ENCODE measurements at places on chromosomes 5 and 9.
A peak's percentile ranks its signal among the peaks of the same experiment; 100 is the strongest.

GRCh38 chr9:5900622-5901021 is 9.9 kb downstream of the MLANA start:
- no peak for DNase-seq

DNA sequence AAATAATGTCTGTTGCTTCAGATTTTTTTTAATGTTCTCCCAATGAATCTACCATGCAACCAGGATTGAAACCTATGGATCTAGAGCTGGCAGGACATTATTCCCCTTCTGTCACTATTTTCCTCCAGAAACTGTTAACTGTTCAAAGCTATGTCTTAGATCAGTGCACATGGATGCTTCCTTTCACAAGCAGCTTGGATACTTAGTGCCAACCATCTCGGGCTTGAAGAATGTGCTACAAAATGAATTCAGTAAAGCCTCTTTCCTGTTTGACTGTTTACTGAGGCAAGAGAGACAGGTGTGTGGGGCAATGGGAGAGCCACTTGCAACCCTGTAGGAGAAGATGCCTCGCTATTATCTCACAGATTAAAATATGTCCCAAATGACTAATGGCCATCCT is 774.8 kb downstream of the KCTD16 start:
- no peak for DNase-seq

GRCh38 chr5:76414788-76415187 is 11.7 kb downstream of the IQGAP2 start:
- DNase-seq = no peak

DNA sequence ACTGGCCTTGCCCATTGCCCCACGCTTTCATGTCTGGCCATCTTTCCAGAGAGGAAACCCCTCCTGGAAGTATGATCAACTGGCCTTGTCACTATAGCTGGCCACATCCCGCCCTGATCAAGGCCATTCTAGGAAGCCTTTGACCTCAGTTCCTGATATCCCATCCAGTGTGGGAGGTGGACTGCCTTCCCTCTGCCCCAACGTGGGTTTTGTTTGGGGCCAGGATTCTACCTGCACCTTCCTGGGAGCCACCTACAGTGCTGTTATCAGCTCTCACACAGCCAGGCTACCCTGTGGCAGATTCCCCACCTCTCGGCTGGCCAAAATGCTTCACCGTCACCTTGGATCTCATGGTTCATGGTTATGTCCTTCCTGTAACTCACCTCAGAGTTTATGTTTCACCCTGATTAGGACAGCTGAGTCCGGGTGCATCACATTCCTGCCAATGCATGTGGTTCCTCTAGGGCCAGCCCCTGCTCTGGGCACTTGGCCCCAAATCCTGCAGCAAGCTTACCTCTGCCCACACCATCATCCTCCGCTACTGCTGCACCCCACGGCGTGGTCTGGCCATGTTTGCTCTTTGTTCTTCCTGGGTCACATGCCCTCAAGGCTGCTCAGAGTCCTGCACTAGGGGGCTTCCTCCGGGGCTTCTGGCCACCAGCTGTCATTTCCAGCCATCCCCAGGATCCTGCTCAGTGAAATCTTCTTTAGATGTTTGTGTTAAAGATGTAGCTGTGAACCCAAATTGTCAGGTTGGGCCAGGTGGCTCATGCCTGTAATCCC is 24.2 kb upstream of the S1PR3 start:
- no peak for DNase-seq

- DNase-seq = no peak
Measured at GRCh38 chr9:71816916-71817451, 48.7 kb upstream of the CEMIP2 start.

DNA sequence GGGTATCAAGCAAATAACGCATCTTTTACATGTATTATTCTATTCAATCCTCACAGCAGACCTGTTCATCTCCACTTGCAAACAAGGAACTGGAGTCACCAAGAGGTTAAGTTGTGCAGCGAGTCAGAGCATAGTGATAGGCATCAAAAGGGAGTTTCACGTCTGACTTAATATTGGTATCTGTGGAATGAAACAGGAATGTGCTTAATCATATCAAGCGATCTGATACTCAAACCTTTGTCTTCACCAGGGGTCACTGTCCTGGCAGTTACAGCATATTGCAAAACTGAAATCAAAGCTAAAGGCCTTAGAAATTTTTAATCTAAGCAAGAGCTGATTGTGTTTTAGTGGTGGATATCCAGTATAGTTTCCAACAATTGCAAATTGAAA is 271.6 kb downstream of the PLK2 start:
- peak; percentile 69 for DNase-seq

- no peak for DNase-seq
Measured at GRCh38 chr5:2998106-2998505, 246.6 kb upstream of the IRX2 start.

DNA sequence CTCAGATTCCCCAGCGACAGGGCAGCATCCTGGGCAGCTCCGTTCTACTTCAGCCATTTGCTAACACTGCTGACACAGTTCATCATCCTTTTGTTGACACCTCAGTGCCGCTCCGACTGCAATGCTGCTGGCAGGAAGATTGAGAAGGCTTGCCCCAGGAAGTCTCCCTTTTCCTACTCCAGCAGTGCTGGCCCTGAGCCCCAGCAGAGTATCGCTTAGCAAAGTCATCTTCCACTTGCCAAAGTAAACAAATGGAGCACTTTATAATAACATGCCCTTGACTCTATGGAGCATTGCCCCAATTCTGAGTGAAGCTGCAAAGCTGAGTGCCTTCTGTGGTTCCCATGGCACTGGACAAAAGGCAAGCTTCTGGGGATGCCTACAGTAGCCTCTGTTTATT is 32.2 kb downstream of the PRLR start:
- no peak for DNase-seq

GRCh38 chr9:11414241-11414640 is 801.4 kb upstream of the PTPRD start:
- no peak for DNase-seq

DNA sequence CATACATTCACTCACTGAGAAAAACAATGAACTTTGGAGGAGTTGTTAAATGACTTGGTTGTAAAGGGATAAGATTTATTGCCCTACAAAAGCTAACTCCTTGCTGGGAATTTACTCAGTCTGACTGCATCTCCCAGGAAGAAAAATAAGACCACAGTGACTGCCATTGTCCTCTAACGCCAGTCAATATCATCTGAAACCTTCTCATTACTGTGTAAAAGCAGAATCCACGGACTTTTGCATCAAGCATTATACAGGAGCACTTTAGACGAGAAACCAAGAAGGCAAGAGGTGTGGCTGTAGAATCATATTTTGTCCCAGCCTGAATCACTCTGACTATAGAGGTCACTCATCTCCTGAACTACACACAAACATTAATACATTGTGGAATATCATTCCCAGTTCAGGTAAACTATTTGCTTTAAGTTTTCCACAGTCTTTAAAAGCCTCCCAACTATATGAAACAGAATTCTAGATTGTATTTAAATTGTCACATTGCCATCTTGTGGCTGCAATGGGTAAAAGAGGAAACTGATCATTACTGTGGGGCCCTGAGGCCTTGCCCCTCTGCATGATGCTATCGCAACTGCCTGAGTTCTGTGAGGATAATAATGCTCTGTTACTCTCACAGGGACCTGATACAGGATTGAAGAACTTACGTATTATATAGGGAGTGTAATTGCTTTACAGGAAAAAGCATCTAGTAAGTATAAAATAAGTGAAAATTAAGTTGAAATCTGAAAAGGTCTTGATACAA is 142.9 kb downstream of the SLCO4C1 start:
- peak; percentile 66 for DNase-seq

DNA sequence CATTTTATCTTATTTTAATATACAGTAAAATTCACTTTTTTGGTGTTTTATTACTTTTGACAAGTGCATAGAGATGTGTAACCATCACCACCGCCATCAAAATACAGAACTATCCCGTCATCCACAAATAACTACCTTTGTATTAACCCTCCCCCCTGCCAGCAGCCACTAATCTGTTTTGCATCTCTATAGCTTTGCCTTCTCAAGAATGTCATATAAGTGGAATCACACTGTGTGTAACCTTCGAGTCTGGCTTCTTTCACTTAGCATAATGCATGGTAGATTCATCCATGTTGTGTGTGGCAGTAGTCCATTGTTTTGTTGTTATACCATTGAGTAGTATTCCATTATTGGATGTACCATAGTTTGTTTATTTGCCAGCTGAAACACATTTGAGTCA is 98.8 kb downstream of the BOD1 start:
- no peak for DNase-seq

DNA sequence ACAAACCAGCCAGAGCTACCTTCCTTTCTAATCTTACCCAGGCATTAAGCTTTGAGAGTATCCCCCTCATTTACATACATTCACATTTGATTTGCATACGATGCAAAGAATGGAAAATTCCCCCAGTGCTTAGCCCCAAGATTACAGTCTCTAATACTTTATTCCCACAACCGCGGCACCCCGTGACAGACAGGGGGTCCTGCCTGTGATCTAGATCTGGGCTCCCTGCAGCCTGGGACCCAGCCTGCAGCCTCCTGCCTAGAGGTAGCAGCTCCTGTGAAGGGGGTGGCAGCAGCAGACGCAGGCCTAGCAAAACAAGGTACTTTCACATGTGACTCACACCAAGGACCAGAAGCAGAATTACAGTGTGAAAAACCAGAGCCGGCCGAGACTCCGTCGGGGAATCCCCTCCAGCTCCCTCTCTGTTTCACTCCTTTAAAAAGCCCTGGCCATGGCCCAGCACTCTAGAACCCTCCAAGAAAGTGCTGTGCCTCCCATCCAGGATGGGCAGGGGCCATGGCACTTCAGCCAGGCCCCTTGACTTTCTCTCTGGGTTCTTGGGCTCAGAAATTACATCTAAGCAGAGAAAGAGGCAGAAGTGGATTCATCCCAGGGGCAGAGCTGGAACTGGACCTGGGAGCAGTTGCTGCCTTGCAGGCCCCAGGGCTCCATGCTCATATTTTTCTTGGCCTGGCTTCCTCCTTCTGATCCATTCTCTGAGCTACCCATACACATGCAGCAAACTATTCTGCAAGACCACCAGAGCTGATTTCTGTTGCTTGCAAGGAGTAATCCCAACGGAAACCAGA is 14.0 kb upstream of the TCF7 start:
- DNase-seq = no peak

DNA sequence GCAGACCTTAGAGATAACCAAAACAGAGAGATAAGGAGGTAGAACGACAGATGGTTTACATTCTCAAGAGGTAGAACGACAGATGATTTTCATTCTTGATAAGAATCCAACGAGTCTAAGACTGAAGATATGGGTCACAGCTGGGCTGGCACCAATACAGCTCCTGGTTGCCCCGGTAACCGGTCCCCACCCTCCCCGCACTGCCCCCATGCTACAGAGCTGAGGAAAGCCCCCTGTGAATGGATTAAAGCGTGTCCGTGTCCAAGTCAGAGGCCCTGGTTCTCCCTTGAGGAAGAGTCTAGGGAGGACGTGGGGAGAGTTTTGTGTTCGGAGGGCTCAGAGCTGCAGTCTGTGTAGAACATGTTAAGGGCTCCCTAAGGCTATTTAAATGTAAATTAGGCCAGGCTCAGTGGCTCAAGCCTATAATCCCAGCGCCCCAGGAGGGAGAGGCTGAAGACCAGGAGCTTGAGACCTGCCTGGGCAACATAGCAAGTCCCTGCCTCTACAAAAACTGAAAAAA is 8.1 kb downstream of the IDNK start:
- peak; percentile 48 for DNase-seq

DNA sequence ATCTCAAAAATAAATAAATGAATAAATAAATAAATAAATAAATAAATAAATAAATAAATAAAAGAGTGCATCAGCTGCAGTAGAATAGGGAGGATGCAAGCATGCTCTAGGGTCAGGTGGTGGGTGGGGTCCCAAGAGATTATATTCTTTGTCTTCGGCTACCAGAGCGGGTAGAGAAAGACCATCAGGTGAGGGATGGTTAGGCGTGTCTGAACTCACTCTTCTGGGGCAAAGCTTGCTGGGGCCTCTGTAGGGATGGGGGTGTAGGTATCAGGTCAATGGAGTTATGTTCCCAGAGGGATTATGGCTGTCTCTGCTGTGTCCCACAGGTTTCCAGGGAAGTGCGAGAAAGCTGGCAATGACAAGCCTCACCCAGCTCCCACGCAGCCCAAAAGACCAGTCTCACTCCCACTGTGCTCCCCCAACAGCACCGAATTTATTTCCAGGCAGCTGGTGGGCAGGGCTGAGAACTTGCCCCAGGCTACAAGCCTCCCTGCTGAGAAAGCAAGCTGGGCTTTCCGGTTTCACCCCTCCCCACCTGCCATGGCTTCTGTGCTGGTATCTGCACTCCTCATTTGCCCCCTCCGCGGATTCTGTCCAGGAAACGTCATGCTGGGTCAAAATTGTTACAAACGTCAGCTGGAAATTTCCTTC is 180.8 kb downstream of the LURAP1L start:
- no peak for DNase-seq

DNA sequence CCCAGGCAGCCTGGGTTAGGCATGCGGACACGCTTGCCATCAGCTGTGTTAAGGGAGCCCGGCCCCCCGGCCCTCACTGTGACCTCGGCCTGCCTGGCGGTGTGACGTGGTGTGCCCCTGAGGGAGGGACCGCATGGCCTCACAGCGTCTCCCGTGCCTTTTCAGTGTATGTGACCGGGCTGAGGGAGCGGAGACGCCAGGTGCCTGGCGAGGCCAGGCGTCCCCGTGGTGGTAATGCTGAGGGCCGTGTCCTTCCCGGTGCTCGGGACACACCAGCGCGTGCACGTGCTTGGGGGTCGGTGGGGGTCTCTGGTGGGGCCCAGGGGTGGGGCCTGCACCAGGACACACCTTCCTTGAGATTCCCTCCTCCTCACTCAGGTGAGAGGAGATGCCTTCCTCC is 10.9 kb downstream of the RNU6ATAC start:
- DNase-seq = no peak

GRCh38 chr9:29691758-29692407 is 2118.6 kb upstream of the C9orf72 start:
- peak; percentile 53 for DNase-seq

DNA sequence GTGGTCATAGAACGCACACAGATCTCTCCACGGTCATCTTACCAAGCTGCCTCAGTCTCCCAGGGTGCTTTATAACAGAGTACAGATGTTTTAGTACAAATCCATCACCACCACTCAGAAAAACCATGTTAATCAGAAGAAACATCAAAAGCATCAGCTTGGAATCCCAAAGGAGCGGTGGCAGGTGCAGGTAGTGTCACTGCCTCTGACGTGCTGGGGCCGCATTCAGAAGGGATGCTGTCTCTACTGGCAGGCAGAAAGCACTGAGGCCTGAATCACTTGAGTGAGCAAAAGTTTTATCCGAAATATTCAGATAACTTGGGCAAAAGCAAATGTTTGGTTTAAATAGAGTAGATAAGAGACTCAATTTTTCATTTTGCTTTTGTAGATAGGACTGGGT is 448.4 kb upstream of the ZNF608 start:
- no peak for DNase-seq

- no peak for DNase-seq
Measured at GRCh38 chr5:53503562-53504218, 23.3 kb downstream of the FST start.

GRCh38 chr5:159059722-159060121 is 40.0 kb downstream of the EBF1 start:
- no peak for DNase-seq

- DNase-seq = no peak
Measured at GRCh38 chr5:154778534-154778933, 23.4 kb downstream of the LARP1 start.

GRCh38 chr5:78760366-78760765 is 111.8 kb upstream of the LHFPL2 start:
- no peak for DNase-seq
